Activated CD4-positive, CD25-positive, alpha-beta regulatory T cell treated with anti-CD3 and anti-CD28 coated beads, Interleukin-2, amount 50 U/mL, for 24 hours (primary cell): ENCODE measurements at places on chromosomes 2 and 18.

- no peak for ATAC-seq
Measured at GRCh38 chr18:36697905-36698304, 130.9 kb downstream of the TPGS2 start.

DNA sequence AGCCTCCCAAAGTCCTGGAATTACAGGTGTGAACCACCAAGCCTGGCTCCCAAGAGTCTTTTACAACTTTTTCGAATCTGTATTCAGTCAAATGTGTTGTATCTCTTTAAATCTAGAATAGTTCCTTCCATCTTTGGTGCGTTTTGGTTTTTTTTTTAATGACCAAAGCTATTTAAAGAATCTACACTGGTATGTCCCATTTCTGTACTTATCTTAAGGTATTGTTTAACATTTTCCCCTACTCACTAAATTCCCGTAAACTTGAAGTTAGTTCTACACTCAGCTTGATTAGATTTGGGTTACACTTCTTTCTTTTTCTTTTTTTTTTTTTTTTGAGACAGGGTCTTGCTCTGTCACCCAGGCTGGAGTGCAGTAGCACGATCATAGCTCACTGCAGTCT lies 63.8 kb downstream of the TMEM237 start:
- ATAC-seq: no peak

- ATAC-seq: no peak
Measured at GRCh38 chr2:176158855-176159662, 2.0 kb downstream of the HOXD3 start.

GRCh38 chr2:38733300-38733971 lies 17.7 kb downstream of the SRSF7 start:
- no peak for ATAC-seq

- no peak for ATAC-seq
Measured at GRCh38 chr2:127255146-127255545, 35.0 kb upstream of the CYP27C1 start.

DNA sequence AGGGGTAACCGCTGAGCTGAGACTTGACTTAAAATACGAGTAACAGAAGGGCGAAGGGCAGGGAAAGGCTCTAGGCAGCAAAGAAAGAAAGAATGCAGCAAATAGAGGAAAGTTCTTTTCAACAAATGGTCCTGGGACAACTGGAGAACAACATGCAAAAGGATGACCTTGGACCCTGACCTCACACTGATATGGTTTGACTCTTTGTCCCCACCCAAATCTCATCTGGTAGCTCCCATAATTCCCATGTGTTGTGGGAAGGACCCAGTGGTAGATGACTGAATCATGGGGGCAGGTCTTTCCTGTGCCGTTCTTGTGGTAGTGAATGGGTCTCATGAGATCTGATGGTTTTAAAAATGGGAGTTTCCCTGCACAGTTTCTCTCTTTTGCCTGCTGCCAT lies 33.9 kb downstream of the ST3GAL5 start:
- ATAC-seq: no peak

- no peak for ATAC-seq
Measured at GRCh38 chr2:16639431-16639830, 26.2 kb downstream of the CYRIA start.

GRCh38 chr2:219244789-219245147 lies 476 bp downstream of the GLB1L start:
- no peak for ATAC-seq

GRCh38 chr2:42562474-42563144 lies 5.8 kb upstream of the MTA3 start:
- ATAC-seq: no peak

GRCh38 chr2:54430649-54431048 lies 25.5 kb upstream of the SPTBN1 start:
- ATAC-seq: no peak

GRCh38 chr2:57809230-57809629 lies 237.4 kb upstream of the VRK2 start:
- no peak for ATAC-seq
